ENCODE measurements at places on chromosomes 6 and 20.

DNA sequence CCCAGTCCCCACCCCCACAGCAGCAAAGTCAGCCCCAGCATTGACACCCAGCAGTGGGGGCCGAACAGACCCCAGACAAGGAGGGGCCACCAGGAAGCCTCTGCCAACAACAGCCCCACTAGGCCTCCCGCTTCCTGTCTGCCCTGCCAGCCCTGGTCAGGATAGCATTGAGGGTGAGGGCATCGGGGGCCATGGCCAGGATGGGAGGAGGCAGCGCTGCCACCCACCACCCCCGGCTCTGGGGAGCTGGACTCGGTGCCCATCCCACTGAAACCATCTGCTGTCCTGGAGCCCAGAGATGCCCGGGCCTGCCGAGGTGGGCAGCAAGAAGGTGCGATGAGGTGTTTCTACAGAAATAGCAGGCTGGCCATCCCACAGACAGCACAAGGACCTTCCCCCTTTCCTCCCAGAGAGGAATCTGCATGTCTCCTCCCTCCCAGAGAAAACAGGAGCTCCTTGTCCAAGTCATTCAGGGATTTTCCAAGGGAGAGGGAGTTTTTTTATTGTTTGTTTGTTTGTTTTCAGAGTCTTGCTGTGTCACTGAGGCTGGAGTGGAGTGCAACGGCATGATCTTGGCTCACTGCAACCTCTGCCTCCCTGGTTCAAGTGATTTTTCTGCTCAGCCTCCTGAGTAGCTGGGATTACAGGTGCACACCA lies 62.1 kb upstream of the BHLHE23 start:
- no peak for DNase-seq

GRCh38 chr6:88179692-88180091 lies 13.5 kb upstream of the CNR1 start:
- no peak for DNase-seq

GRCh38 chr6:9482030-9482738 lies 932.7 kb downstream of the TFAP2A start:
- DNase-seq, result peak; percentile 95

- DNase-seq, result peak; percentile 83
Observed at GRCh38 chr20:60057866-60058807, 99.9 kb downstream of the CDH26 start.
